Endothelial cell (in vitro differentiated cells): ENCODE measurements at places on chromosomes 6 and 20.
A peak's percentile ranks its signal among the peaks of the same experiment; 100 is the strongest.

DNA sequence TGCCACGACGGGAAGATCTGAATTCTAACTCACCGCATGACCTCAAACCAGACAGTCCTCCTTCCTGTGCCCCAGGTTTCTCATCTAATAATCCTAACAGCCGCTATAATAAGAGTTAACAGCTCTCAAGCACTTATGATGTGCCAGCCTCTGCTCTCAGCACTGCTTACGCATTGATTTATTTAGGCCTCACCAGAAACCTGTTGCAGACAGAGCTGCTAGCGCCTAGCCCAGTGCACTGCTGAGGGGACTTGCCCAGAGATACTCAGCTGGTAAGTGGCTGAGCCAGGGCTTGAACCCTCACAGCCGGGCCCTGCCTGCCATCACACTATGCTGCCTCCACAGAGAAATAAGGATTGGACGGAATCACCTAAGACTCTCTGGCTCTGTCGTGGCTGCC lies 37.7 kb downstream of the GRM4 start:
- DNase-seq = no peak

DNA sequence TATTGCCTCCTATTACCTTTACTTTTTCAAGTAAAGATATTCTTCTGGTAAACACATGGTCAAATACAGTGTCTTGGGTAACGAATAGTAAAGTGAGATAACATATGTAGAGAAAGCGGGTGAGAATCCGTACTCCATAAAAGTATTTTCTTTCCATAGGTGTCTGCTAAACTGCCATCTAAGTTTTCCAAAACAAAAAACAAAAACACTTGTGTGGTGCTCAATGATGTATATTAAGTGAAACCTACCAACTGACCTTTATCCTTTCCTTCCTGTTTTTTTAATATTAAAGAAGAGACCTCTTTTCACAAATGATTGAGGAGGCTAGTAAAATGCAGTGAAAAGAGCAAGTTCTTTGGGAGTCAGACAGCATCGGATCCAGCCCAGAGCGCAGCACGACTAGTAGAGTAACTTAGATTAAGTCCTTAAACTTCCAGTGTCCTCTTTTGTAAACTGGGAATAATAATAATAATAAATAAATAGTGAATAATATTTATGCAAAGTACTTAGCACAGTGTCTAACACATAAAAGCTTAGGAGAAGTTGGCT lies 437 bp upstream of the CDKAL1 start:
- no peak for DNase-seq

GRCh38 chr20:10666221-10667076 lies 7.3 kb downstream of the JAG1 start:
- DNase-seq = no peak

- DNase-seq = no peak
These were observed 827.5 kb upstream of the CITED2 start for GRCh38 chr6:140201787-140202458.

DNA sequence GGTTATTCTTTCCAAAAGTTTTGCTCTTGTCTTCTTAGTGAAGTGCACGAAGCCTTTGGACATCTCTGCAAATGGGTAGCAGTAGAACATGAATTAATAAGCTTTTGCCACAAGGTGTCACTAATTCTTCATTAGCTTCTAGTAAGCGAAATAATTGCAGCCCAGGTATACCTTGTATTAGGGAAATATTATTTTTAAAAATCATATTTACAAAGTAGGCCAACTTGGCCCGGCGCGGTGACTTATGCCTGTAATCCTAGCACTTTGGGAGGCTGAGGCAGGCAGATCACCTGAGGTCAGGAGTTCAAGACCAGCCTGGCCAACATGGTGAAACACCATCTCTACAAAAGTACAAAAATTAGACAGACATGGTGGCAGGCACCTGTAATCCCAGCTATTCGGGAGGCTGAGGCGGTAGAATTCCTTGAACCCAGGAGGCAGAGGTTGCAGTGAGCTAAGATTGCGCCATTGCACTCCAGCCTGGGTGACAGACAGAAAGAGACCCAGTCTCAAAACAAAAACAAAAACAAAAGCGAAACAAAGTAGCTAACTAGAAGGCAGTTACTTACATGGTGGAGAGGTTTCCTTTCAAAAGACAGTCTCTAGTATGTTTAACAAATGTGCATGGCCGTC lies 8.8 kb upstream of the RSPH3 start:
- no peak for DNase-seq

DNA sequence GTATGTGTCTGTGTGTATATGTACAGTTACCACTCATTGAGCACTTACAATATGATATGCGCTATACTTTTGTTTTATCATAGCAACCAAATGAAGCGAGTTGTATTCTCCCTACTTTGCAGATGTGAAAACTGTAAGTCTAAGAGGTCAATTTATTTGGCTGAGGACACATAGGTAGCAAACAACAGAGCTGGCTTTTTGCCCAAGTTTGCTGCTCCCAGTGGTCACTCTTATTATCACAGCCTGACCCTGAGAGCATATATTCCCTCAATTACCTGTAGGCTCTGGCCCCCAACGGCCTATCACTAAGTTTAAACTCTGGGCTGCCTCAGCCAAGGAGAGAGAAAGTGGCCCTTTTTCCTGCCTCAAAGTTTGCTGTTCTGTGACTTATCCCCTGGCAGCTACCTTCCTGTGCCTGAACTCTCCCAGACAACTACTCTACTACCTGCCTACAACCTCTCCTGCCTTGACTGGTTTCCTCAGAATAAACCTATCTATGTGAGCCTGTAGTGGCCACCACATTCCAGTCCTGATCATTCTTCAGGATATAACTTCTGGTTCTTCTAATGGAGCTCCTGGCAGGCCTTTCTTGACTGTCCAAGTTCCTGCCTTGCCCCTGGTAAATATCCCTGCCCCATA lies 221.8 kb downstream of the FRK start:
- DNase-seq = peak; percentile 47

DNA sequence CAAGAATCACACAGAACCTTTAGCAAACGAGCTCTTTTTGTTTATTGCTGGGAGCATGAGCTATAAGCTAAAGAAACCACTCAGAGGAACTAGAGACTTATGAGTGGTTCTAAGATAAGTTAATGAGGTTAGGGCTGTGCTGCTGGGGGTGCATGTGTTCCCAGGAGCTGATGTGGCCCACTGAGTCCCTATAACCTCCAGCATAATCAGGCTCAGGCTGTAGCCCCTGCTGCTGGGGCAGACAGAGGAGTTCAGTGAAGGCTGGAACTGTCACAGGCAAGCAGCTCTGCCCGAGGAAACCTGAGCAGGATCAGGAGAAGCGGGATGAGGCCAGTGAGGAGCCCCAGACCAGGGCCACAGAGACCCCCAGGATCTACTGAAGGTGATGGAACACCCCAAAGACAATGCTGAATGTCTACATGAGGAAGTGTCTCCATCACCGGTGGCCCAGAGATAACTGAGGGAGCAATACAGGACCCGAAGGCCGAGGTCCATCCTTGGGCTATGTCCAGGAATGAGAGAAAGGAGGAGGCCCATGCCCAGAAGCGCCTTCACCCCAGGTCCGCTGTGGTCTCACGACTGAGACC lies 17.3 kb downstream of the TUBB2B start:
- no peak for DNase-seq
